OCI-M1 (cell line): ENCODE measurements at places on chromosomes 13 and 19.
A peak's percentile ranks its signal among the peaks of the same experiment; 100 is the strongest.

GRCh38 chr13:81610644-81611043, 1269.7 kb upstream of the SPRY2 start:
- peak; percentile 8 for DNase-seq

GRCh38 chr19:30757104-30757836, 385.1 kb downstream of the ZNF536 start:
- no peak for DNase-seq

- DNase-seq: no peak
Observed at GRCh38 chr19:42360787-42361544, 29.1 kb downstream of the CNFN start.

DNA sequence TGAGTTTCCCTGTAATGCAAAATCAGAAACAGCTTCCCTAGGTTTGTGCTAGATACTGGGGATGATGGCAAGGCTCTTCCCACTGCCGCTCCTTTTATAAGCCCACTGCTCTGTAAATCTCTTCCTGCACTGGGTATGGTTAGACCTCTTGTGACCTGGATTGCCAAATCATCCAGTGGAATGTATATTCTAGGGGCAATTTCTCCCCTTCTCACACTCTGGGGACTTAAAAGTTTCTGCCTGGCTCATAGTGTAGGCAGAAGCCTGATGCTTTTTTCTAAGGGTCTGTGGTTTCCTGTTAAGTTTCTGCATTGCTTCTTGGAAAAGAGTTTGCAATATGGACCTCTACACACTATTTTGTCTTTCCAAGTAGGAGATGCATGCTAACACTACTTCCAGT, 1582.0 kb upstream of the PCDH20 start:
- no peak for DNase-seq

- peak; percentile 61 for DNase-seq
Observed at GRCh38 chr19:49421039-49421877, 2.0 kb downstream of the PTH2 start.

DNA sequence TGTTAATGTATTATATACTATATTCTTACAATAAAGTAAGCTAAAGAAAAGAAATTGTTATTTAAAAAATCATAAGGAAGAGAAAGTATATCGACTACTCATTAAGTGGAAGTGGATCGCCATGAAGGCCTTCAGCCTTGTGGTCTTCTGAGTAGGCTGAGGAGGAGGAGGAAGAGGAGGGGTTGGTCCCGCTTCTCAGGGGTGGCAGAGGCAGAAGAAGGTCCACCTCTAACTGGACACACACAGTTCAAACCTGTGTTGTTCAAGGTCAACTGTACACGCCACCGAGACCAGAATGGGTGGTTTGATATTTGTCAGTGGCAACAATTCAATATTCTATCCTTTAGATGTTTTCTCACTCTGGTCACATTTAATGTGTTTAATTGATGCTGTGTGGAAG, 67.2 kb downstream of the ALOX5AP start:
- no peak for DNase-seq

DNA sequence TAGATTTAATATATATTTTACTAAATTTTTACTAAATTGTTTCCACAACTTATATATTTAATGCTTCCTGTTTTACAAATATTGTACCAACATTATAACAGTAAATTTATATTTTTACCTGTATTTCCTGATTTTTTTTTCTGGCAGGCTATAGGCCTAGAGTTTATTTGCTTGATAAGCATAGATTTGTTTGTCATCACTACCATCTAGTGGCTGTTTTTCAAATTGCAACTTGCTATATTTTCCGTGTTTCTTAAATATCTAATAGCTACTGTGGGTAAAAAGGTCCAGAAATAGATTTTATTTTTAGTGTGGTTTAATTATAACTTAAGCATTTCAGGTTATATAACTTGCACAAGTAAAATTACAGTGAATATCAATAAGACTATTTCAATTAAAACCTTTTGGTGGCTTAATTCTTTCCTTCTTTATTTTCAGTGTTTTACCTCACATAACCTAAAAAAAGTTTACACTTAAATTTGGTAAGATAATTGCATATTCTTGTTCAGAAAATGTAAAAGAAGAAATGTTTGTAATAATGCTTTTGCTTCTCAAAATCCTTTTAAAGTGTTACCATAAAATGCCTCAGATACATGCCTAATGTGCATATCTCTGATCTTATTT, 60.6 kb downstream of the NDFIP2 start:
- DNase-seq: peak; percentile 86

DNA sequence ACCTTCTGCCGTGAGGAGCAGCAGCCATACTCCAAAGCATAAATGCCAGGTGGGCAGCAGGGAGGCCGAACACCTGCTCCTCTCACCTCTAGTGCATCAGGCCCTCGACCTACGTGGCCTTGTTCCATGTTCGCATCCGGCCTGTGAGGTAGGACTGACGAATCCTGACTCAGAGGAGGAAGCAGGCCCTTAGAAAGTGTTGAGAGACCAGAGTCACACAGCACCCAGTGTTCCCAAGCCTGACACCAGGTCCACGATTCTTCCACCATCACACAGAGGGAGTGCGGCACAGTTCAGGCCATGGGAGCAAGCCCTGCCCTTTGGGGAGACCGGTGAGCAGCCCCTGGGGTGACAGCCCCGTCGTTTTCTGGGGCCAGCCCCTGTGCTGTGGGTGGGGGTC, 14.7 kb downstream of the ATP12A start:
- DNase-seq: no peak

DNA sequence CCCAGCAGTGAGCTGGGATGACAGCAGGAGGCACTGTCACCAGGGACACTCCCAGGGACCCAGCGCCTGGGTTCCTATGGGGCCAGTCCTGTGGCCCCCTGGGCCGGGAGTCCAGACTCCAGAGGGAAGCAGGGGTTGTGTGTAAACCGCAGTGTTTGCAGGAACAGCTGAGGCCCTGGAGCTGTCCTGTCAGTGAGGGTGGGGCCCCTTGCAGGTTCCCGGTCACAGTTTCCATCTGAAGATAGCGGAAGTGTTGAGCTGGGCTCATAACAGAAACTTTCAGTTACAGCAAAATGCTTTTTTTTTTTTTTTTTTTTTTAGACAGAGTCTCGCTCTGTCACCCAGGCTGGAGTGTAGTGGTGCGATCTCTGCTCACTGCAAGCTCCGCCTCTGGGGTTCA, 17.7 kb upstream of the CSNK1G2 start:
- DNase-seq: no peak

DNA sequence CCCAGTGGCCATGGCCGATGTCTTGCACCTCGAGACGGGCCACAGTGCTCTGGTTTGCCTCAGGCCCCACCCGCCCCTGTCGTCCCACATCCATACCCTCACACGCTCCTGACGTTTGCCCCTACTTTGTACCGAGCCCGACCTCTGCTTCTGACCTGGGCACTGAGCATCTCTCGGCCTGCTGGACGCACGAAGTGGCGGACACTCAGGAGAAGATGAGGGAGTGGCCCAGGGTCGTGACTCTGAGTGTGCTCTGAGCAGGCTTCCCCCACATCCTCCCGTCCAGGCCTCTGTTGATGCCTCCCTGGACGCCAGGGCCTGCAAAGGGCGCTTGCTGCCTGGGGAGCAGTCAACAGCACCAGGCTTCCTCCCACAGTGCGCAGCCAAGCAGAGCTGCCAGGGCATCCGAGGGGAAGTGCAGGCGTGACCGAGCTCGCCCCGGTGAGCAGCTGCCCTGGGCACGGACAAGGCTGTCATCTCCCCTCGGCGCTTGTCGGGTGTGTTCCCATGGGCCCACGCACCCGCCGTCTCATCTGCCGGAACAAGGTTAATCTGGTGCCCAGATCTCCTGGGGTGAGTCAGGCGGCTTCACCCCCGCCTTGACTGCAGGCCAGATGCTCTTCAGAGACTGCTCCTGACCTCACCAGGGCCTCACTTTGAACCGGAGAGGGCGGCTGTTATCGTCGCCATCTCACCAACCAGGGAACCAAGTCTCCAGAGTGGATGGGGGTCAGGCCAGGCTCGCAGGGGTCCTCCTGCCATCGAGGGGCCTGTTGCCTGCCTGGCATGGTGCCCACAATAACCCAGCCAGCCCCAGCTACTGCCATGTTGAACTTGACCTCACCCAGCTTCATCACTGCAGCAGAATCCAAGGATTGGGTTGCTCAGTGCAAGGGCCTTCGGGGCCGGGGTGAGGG, 27.2 kb downstream of the COMP start:
- DNase-seq: no peak

DNA sequence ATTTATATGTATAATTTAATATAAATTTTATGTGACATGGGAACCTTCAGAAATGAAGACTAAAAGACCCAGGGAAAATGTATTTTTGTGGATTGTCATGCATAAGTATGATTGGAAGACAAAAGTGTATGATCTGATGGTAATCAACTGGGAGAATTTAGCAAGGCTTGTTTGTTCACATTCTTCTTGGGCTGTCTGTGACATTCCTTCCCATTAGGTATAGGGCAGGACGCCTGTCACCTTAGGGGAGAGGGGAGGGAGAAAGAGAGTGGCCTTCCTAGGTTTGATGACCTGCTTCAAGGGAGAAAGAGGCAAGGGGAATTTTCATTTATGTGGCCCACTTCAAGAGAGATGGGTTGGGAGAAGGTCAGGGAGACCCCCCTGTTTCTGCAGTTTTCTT, 22.4 kb downstream of the PIBF1 start:
- DNase-seq: no peak

GRCh38 chr13:93797463-93797862, 570.9 kb downstream of the GPC6 start:
- no peak for DNase-seq

- no peak for DNase-seq
Observed at GRCh38 chr19:57583104-57583520, 833 bp upstream of the ZIK1 start.

DNA sequence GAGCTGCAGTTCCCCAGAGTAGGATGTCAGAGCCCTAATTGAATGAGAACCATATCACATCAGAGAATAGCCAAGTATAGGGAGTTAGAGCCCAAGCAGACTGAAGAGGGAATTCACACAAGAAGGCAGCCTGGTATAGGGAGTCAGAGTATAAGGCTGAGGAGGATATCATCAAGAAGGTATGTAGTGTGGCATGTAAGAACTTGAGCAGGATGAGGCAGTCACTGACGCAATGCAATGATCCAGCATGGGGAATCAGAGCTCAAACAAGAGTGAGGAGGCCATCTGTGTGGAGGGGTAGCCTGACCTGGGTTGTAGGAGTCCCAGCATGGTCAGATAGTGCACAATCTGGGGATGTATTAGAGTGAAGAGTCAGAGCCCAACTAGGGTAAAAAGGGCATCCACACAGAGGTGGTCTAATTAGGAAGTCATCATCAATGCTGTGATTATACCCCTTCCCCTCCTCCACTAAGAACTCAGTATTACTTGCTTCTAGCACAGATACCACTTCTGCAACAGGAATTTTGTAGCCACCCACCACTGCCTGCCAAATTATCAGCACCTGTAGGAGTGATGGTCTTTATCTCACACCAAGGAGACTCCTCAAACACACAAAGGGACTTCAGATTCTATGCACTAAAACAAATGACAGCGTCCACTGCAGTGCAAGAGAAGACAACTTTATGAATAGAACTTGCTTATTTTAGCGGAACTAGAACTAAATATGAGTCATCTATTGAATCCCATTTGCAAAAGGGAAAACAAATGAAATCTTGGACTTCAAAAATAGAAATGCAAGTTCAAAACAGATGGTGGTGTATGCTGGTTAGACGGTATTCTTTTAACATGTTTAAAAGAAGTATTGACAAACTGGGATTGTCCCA, 107.2 kb downstream of the FNDC3A start:
- no peak for DNase-seq

DNA sequence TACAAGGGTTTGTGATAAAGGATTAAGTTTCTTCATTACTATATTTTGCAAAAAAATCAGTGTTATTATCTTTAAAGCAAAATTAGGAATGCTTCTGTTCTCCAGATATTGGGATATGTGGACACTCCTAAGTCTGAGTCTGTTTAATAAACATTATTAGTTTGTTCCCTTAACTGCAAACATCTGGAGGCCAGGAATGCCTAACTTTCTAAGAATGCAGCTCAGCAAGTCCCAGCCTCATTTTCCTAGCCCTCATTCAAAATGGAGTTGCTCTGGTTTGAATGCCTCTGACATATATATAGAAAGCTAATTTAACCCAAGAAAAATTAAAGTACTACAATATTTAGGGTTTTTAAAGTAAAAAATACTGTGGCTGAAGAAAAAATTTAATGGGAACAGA, 33.6 kb upstream of the EDNRB start:
- no peak for DNase-seq

DNA sequence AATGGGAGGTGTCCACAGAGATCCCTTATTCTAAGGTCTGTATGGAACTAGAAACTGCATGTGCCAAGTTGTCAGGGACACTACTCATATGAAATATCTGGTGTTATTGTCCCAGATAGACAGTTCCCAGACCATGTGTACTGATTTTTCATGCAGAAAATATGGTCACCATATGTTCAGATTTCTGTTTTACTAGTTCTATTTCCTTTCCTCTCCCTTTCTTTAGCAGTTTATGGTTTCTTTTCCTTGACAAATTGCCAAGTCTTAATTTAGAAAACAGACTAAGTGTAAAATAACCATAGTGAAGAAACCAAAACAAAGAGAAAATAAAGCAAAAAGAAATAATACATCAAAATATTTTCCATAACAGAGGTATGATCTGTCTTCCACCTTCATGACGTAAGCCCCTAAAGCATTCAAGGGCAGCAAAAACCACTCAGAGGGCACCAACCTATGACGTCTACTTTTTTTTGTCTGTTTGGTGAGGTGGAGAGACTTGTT, 248.5 kb downstream of the KCTD12 start:
- DNase-seq: no peak

- peak; percentile 61 for DNase-seq
Observed at GRCh38 chr19:50669302-50670101, 20.3 kb downstream of the C19orf81 start.

- DNase-seq: no peak
Observed at GRCh38 chr19:38793177-38793576, 4.2 kb downstream of the LGALS7B start.

DNA sequence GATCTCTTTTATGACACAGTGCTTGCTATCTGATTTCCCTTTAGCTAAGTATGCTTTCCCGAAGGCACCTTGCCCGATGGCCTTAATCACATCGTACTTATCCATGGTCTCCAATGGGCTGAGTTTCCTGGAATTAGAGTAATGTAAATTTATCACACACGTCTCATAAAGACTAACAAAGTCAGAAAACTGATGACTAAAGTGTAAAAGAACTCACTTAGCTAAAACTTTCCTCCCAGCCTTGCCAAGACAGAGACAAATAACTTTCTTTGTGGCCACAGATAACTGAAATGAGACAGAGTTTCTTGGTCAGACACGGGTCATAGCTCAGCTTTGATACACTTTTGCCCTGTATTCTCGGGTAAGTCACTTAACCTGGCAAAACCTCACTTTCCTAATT, 1.5 kb downstream of the NEK5 start:
- no peak for DNase-seq

DNA sequence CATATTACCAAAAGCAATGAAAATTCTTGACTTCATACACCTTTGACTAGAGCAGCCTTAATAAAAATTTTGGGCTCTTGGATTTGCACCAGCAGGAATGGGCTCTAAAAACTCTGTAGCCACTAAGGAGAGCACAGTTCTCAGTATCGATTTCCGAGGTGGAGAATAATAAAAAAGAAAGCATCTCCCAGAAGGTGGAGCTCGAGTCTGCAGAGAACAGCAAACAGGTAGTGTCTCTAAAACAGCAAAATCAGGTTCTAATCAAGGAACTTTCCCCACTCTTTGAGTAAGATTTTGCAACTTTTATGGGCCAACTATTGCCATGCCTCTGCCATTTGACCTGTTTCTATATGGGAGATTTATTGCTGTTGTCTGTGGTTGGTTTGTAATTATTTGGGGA, 258.7 kb upstream of the GPC6 start:
- DNase-seq: peak; percentile 30

- DNase-seq: no peak
Observed at GRCh38 chr19:7934766-7935165, 8.7 kb downstream of the TIMM44 start.

- no peak for DNase-seq
Observed at GRCh38 chr19:41083516-41083915, 4.7 kb upstream of the CYP2A13 start.
